ENCODE measurements at places on chromosomes 6 and 20.

- DNase-seq: no peak
Observed at GRCh38 chr6:110221738-110222137, 41.5 kb downstream of the CDC40 start.

- DNase-seq: no peak
Observed at GRCh38 chr20:58650181-58650775, 805 bp upstream of the STX16 start.

DNA sequence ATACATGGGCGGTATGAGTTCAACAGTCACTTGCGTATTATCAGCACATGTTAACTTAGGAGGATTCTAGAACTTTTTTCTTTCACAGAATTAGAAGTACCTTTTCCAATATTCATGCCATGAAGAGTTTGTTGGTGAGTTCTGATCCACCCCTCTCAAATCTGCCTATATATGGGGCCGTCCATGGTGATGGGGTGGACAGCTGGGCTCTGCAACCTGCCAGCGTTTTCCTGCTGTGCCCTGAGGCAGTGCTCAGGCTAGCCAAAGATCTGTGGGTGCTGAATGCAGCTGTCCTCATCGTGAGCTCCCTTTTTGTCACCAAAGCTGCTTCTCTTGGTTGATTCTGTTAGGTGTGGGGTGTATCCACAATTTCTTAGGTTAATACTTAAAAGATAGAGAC, 88.7 kb downstream of the THBS2 start:
- DNase-seq: no peak

- peak; percentile 42 for DNase-seq
Observed at GRCh38 chr20:47319517-47320252, 36.8 kb downstream of the ZMYND8 start.

DNA sequence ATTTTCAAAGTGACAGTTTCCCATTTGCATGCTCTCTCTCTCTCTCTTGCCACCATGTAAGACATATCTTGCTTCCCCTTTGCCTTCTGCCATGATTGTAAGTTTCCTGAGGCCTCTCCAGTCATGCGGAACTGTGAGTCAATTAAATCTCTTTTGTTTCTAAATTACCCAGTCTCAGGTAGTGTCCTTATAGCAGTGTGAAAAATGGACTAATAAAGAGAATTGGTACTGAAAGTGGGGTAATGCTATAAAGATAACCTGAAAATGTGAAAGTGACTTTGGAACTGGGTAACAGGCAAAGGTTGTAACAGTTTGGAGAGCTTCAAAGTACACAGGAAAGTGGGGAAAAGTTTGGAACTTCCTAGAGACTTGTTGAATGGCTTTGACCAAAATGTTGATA, 389.8 kb downstream of the GRIK2 start:
- DNase-seq: no peak

DNA sequence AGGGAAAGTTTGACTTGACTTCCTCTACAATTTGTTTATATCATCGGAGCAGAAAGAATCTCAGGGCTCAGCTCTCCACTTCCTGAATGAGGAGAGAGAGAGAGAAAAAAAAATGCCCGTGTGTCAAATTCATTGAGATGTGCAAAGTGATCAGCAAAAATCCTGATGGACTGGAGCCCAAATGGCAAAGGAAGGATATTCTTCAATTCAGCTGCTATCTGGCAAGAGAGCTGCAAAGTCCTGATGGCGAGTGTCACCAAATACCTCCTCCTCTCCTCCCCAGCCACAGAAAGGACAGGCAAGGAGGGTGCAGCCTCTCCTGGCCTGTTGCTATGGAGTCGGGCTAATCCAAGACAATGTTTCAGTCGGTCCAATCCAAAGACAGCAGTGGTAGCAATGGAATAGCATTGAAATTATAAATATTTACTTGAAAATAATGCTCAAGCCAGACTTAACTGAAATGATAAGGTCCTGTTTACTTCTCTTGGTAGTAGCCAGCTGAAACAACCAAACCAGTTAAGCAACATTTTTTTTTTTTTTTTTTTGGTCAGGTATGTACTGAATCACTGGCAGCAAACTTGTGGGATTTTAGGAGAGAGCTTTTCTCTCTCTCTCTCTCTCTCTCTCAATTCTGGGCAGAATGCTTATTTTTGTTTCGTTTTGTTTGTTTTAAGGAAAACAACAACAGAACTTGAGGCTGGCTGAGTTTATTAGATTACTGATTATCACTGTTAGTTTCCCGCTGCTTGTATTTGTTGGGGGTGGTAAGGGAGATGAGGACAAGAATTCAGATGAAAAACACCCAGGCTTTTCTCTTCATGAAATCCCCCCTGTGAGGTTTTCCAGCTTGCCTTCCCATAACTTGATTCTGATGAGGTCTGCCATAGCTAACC, 204.2 kb downstream of the BCAS1 start:
- peak; percentile 46 for DNase-seq

GRCh38 chr6:136015531-136015930, 164.0 kb downstream of the PDE7B start:
- no peak for DNase-seq

GRCh38 chr6:105432797-105433196, 29.9 kb upstream of the PREP start:
- DNase-seq: peak; percentile 58

DNA sequence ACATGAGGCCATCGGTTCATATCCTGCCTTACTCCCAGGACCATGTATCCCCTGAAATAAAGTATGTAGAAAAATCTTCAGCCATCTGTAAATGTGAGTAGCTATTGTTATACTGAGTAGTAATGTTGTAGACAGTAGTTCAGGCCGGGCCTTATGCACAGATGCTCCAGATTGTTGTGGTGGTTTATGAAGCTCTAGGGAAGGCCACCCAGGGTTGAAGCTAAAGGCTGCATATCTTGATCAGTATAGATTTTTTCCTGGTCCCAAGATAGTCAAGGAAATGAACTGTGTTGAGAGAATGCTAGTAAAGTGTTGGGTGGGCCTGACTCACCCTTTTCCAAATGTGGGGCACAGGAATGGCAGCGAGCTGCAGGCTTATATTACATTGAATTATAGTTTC, 81.4 kb downstream of the FNDC1 start:
- DNase-seq: no peak

- no peak for DNase-seq
Observed at GRCh38 chr20:59322585-59323454, 22.4 kb downstream of the EDN3 start.

GRCh38 chr6:129875610-129876520, 14.8 kb upstream of the TMEM244 start:
- DNase-seq: no peak

DNA sequence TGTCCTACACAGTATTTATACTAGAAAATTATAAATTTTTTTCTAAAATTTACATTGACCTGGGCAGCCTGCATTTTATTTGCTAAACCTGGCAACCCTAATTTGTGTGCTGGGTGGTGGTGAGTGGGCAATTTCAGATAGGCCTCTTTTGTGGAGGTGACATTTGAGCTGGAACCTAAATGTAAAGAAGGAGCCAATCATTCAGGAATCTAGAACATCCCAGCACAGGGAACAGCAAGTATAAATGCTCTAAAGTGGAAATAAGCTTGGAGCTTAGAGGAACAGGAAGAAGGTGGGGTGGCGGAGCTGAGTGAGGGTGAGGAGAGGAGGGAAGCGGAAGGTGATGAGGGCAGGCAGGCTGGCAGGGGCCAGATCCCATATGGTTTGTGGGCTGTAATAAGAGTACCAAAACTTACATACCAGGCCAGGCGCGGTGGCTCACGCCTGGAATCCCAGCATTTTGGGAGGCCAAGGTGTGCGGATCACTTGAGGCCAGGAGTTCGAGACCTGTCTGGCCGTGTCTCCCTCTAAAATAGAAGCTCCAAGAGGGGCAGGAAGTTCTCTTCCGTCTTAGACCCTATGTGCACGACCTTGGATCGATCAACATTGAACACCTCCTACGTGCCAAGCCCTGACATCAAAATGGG, 549 bp upstream of the CSE1L start:
- no peak for DNase-seq

- DNase-seq: peak; percentile 35
Observed at GRCh38 chr6:109795994-109796555, 105.0 kb downstream of the FIG4 start.

GRCh38 chr6:108145639-108146038, 20.2 kb upstream of the NR2E1 start:
- no peak for DNase-seq

GRCh38 chr6:71410164-71410566, 121.6 kb downstream of the OGFRL1 start:
- no peak for DNase-seq

- DNase-seq: no peak
Observed at GRCh38 chr20:24770628-24771541, 178.2 kb upstream of the CST7 start.

DNA sequence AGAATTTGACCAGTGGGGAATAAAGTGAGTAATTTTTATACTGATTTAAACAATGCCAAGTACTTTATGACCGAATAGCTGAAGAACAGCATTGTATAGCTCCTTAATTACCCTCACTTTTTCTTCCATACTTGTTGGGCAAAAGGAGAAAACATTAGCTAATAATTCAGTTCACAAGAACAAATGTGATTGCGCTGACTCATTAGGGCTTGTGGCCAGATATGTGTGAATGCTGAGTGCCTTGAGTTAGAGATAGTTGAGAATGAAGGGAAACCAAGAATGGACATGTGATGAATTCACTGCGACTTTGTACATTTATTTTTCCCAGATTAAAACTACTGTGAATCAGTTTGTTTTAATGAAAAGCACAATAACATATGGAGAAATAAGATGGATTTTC, 669.4 kb downstream of the TFAP2A start:
- DNase-seq: no peak

DNA sequence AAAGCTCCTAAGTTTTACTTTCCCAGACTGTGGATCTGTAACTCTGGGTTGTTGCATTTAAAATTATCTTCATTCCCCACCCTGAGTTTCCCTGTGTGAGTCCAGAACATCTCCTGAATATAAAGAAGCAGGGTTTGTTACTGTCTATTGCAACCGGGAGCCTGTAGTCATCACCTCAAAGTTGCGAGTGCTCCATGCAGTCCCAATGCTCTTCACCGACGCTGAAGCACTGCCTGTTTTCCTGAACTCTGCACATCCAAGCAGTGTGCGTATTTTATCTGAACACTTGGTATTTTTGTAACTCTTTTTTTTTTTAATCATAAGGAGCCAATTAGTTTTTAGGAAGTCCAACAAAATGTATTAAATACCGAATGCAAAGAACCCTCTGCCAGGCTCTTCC, 907 bp upstream of the HLA-B start:
- DNase-seq: no peak

- DNase-seq: no peak
Observed at GRCh38 chr6:12903246-12903645, 186.7 kb downstream of the PHACTR1 start.

GRCh38 chr6:147949981-147950622, 392.5 kb upstream of the SASH1 start:
- peak; percentile 51 for DNase-seq

DNA sequence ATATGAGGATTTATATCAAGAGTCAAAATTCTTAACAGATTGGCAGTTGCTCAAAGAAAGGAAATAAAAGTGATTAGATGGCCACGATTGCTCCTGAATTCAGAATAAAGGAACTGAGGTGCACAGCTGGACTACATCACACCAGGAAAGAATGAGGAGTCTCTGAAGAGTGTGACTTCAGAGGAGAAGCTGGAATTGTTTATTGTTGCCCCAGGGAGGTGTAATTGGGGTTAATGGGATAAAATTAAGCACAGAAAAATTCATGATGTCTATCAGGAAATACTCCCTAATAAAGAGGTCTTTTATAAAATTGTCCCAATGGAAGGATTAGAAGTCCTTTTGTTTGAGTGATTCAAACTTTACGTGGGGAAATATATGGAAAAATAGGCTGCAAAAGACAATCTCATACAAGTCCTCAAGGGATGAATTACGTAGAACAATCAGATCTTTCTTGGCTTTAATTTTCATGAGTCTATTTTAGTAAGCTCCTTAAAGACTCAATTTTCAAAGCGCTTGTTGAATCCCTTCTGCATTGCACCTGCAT, 208.6 kb upstream of the RNF217 start:
- DNase-seq: no peak

DNA sequence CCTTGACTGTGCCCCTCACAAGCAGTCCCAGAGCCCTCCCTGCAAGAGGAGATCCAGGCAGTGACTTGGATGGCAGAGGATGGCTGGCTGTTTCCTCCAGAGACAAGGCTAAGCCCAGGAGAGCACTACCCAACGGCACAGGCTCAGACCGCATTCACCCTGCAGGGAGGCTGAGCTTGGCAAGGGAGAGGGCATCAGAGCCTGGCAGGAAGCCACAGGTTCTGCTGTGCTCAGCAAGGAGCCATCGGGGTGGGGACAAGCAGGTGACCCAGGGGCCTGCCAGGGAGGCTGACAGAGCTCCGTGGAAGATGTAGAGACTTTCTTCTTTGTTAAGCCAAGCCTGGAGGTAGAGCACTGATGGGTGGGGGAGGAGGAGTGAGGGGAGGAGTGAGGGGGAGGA, 159.2 kb upstream of the CST7 start:
- no peak for DNase-seq

DNA sequence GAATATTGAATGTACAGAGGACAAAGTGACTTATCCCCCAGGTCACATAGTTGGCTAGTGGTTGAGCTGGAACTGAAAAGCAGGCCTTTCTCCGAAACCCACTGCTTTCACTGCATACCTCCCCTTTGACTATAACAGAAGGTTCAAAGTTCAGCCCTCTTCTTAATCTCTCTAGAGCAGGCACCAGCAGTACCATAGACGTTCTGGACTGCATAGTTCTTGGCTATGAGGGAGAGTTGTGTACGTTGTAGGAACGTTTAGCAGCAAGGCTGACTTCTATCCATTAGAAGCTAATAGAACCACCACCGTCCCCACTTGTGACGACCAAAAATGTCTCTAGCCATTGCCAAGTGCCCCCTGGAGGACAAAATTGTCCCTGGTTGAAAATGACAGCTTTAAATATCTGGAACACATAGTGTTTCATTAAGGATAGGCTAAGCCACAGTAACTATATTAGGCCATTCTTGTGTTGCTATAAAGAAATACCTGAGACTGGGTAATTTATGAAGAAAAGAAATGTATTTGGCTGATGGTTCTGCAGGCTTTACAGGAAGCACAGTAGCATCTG, 123.8 kb upstream of the MTHFD1L start:
- no peak for DNase-seq

DNA sequence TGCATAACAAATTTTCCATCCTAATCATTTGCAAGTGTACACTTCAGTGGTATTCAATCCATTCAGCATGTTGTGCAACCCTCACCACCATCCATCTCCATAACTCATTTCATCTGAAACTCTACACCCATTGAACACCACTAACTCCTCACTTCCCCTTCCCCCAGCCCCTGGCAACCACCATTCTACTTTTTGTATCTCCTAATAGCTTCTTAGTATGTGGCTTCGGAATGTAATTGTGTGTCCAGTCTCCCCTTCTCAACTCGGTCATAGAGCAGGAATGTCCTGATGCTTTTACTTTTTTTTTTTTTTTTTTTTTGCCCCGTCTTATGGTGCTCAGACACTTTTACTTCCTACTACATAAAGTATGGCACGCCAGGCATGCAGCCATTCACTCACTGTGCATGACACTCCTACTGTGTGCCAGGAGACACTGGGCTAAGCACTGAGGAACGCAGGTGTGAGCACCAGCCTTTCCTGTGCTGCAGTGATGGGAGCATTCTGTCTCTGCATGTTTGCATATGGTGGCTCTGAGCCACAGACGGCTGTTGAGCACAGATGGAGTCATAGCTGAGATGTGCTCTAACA, 15.3 kb downstream of the HCK start:
- DNase-seq: peak; percentile 85

- peak; percentile 91 for DNase-seq
Observed at GRCh38 chr6:163338671-163339405, 75.7 kb upstream of the QKI start.
